ENCODE measurements at places on chromosomes 7 and 10.

- no peak for DNase-seq
These were observed 20.5 kb upstream of the DLD start for GRCh38 chr7:107870427-107871000.

DNA sequence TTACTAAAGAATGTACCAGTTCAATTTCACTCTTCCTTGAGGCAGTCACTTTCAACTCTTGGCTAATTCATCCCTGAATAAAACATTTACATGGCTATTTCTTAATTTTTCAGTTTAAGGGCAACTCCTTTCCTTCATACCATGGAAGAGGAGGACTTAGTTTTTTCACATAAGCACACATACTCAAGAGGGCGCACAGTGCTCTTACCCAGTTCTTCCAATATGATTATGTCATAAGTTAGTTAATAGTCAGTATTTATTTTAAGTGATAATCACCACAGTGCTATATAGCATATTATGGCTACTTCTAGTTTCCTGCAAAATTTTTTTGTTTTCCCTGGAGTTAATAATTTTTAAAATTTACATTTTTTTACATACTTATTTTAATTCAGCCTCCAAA, 58.6 kb downstream of the SND1 start:
- no peak for DNase-seq

GRCh38 chr10:89351412-89351779, 23.6 kb downstream of the IFIT3 start:
- no peak for DNase-seq

DNA sequence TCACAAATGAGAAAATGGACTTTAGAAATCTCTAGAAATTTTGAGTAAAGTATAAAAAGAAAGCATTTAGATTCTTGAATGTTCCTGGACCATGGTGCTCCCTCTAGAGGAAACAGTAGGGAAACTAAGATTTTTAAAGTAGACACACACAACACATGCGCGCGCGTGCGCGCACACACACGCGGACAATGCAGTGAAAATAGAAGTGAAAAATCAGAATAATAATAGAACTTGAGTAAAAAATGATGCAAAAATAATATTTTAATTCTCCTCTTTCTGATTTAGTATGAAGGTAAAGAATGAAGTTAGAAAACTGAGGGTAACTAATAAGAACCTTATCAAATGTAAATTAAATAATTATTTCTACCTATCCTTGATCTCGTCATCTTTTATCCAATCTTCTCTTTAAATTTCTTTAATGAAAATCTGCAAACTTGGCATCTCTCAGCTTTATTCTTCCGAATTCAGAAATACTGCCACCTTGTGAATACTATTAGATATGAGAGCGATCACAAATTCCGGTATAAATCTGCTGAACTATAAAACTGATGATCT, 117.0 kb upstream of the AMPH start:
- no peak for DNase-seq

DNA sequence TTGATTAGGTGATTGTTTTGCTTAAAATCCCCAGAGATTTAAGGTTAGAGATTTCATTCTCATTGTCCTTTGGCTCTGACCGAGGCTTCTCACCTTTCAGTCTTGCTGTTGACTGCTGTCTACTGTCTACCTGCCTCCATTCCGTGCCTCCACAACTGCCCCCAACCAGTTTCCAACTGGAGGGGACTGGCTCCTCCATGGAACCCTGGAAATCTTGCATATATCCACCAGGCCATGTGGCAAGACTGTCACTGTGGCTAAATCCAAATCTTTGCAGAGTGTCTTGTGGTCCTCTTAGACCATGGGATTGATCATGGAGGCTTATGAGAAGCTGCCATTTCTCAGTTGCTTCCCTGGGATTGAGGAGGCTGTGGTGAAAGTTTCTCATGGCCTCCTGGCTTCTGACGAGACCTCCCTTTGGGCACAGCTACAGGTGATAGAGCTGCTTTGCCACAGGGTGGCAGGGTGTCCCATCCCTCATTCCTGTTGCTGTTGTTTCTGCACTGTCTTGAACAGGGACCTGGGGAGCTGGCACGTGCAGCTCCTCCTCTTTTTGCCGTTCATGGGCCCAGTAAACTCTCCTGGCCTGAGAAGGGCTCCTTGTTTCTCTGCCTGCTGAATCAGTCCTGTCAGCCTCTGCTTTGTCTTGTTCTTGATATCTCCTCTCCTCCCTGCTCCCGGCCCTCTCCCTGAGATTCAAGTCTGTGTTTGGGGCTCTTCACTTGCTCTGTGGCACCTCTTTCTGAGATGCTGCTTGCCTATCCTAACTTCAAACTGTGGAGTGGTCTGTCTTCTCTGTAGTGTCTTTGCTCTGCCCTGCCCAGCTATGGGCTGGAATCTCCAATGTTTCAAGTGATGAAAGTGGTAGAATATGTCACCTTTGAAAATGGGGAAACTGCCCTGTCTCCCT, 63.6 kb upstream of the IGFBP3 start:
- DNase-seq = no peak

DNA sequence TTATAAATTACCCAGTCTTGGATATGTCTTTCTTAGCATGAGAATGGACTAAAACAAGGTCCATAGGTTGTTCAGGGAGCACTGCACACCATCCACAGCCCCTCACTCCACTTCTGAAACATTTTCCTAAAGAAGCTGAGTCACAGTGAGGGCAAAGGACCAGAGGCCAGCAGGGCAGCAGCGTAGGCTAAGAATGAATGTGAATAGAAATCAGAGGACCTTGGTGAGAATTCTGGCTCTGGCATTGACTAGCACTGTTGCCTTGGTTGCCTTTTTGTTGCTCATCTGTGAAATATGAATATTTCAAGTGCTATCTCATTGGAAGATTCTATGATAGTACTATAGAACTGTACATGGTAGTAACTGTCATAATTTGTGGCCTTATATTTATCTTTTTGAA, 41.7 kb upstream of the TOMM7 start:
- DNase-seq = no peak

- no peak for DNase-seq
These were observed 564 bp downstream of the PDSS1 start for GRCh38 chr10:26697922-26698608.

GRCh38 chr10:62166331-62167131, 102.1 kb downstream of the RTKN2 start:
- no peak for DNase-seq

- DNase-seq = no peak
These were observed 133.3 kb upstream of the LANCL2 start for GRCh38 chr7:55231736-55232280.

GRCh38 chr7:133980804-133981203, 146.3 kb upstream of the LRGUK start:
- no peak for DNase-seq

DNA sequence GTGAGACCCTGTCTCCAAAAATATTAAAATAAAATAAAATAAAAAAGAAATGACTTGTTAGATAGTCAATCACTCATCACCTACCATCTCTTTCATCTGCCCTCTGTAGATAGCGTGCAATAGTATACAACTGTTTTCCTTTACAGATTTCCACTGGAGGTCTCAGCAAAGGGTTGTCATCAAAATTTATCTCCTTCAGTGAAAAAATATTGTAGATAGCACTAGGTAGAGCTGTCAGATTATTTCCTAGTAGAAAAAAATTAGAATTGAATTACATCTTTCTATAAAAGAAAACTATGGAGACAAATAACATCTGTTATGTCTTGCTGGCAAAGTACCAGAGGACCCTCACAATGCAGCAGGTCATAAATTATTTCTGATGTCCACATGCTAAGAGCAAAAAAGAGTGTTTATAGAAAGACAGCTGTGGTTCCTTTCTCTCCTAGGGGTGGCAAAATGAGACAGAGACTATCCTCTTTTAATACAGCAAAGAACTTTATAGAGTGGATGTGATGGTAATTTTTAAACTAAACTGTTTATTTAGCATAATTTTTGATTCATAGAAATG, 16.3 kb upstream of the CYP51A1 start:
- no peak for DNase-seq

- DNase-seq = no peak
These were observed 181.0 kb downstream of the LRRC4 start for GRCh38 chr7:127850195-127850594.

DNA sequence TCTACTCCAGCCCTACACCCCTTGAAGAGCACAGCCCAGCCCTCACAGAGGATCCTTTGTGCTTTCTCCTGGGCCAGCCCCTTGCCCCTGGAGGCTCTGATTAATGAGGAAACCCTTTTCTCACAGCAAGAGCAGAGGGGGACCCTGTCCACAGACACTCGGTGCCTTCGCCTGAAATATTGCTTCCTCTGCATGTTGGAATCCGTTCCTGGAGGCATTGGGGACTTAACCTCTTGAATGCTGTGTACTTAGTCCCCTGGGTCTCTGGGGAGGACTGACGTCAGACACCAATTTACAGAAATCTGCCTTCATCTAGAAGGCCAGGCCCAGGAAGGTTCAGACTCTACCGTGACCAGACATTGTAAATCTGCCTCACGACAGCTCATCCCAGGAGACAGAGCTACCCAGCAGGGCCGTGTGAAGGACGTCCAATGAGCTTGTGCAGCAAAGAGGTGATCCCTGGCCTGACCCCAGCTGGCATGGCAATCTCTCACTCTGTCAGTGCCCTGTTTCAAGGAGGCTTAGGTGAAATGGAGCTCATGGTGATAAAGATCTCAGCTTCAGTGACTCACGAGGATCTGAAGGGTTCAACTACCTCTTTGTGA, 8.1 kb upstream of the TMEM72 start:
- no peak for DNase-seq

GRCh38 chr10:30231071-30231652, 117.9 kb downstream of the MTPAP start:
- DNase-seq = no peak

GRCh38 chr10:3347413-3348182, 175.0 kb upstream of the PITRM1 start:
- DNase-seq = no peak

GRCh38 chr10:120656107-120656506, 195.1 kb upstream of the WDR11 start:
- no peak for DNase-seq

- no peak for DNase-seq
These were observed 25.0 kb downstream of the CACUL1 start for GRCh38 chr10:118729641-118730258.

- no peak for DNase-seq
These were observed 99.6 kb downstream of the JAZF1 start for GRCh38 chr7:28081016-28081415.

DNA sequence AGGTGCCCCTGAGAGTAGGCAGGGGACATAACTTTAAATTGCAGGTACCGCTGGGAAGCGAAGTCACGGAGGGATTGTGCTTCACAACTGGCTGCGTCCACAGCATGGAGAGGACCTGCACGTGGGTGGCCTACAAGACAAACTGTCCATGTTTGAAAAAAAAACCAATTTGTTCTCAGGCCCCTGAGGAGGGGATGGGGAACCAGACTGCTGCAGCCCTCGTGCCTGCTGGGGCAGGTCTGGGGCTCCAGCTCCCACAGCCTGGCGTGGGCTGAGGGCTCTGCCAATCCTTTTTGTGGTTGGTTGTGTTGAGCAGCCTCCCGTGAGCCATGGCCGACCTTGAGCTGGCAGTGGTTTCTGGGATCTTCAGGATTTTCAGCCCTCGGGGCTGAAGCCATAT, 9.7 kb downstream of the SFRP5 start:
- no peak for DNase-seq

DNA sequence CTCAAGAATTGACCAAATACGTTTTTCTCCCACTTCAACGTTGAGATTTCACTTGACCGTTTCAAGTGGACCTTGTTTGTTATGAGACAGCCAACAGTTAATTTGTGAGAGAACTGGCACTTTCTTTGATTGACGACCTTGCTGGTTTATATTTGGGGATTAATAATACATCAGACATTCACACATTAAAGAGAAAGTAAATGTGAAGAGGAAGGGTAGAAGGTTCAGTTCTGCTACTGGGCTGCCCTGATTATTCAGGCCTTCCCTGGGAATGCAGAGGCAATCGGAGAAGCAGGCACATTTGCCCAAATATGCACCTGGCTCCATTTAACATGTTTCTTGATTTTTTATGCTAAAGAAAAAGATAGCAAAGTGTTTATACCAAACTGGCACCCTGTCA, 114.1 kb downstream of the POU6F2 start:
- DNase-seq = no peak

GRCh38 chr10:52623761-52624160, 148.8 kb downstream of the MBL2 start:
- no peak for DNase-seq

DNA sequence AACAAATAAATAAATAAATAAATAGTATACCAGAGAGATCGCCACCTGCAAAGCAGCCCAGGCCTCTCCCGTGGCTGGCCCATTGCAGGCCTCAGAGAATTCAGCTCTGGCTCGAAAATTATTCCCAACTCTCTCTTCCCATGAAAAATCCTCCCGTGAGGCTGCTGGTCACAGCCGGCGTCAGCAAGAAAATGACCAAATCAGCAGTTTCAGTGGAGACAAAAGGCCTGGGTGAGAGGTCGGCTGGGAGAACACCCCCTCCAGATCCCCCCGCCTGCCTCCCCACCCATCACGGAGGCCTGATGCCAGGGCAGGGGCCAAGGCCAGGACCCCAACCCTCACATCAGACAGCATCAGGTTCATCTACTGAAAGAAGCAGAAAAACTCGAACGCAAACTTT, 3.1 kb upstream of the CLIP2 start:
- no peak for DNase-seq

DNA sequence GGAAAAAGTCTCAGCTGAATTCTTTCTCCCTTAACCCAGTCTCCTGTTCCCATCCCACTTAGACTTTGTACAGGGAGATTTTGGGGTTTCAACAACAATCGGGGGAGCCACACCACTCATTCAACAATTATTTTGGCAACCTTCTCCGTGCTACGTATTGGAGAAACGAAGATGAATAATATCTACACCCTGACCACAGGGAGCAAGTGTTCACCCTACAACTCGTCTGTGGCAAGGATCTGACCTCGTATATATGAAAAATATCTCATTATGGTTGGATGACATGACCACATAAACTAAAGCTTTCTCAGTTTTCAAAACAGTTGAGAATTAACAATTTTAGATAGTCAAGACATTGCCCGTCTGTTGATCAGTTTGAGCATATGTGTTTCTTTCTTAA, 302.1 kb downstream of the CACNA2D1 start:
- no peak for DNase-seq

DNA sequence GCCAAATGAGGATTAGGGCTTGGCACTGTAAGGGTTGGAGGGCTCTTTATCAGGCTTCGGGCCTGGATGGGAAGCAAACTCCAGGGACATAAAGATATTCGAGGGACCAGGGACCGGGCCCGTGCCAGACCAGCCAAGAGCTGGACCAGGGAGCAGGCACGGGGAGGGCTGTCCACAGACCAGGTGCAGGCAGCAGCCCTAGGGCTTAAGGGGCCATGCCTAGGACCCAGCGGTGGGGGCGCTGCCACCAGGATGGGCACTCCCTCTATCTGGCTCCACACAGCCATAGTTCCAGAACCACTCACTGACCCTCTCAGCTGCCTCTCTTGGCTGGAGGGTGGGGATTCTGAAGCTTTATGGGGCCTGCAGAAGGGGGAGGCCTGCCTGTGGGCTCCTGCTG, 32.9 kb downstream of the FAM241B start:
- no peak for DNase-seq

- no peak for DNase-seq
These were observed 79.4 kb downstream of the VWC2 start for GRCh38 chr7:49852619-49853462.

Data from stimulated activated CD8-positive, alpha-beta memory T cell treated with anti-CD3 and anti-CD28 coated beads, Interleukin-15, amount 100 ng/mL, for 4 hours (primary cell).